ENCODE measurements at places on chromosomes 1 and 21. TPM values are rescaled to one million over a fixed set of nuclear protein-coding genes. Genes with fewer than 3 reads are reported as not detected.

RBP7 gene
- polyA plus RNA-seq, result 35.3 TPM

GRCh38 chr1:65526049-65526556 is 105.6 kb downstream of the LEPR start:
- DNase-seq, result no peak

VHLL gene
- polyA plus RNA-seq, result not detected

DNA sequence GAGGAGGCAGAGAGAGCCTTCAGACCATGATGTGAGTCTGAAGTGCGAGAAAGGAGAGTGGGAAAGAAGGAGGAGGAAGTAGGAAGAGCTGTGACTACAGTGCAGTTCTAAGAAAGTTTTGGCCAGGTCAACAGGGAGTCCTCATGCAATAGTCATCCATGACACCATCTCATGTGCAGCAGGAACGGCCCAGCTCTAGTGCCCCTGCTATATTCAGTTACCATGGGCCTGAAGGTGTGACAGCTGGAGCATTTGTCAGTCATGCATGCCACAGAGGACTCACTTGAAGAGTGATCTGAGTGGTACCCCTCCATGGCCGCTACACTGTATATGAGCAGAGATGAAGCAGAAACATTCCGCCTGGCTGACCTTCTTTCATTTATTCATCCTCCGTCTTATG is 77.9 kb downstream of the OMA1 start:
- no peak for DNase-seq

DNA sequence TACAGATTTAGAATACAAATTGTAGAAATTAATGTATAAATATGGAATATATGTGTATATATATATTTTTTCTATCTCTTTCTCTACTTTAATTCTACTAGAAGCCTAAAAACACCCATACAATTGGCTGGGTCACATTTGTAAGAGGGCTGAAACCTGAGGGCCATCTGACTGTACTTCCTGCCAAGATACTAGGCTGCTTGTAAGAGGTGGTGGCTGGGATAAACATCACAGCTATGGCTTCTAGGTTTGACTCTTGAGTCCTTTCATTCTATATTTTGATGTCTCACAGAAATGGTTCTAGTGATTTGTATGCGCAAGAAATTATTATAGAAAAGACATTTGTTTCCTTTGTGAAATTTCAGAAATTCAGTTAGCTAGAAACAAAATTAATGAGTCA is 1155.2 kb upstream of the B3GALT2 start:
- DNase-seq, result no peak

GBP6 gene
- polyA plus RNA-seq, result 0.26 TPM

DNA sequence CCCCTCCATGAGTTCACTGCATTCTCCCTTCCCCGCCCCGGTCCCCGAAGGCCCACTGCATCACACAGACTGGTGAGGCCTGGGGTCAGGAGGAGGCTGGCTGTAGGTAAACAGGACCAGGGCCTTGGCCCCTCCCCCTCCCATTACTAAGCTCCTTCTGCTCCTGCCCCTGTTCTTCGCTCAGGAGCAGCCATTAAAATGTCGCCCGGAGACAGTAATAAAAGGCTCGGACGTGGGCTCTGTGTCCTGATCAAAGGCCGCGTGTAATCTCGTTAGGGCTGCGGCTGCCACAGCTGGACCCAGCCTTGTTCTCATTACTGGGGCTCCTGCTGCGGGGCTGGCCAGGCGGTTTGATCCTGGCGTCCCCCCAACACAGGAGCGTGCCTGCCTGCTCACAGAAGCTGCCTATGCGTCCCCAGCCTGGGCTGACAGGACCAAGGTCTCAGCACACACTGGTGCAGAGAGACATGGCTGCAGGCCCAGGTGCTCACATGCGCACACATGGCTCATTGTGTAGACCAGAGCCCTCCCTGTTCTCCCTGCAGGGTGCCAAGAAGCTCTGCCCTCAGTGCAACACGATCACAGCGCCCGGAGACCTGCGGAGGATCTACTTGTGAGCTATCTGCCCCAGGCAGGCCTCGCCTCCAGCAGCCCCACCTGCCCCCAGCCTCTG is 24.0 kb downstream of the TMEM53 start:
- no peak for DNase-seq

All from testis (tissue), 5 donors.